Heart right ventricle (tissue), 16 donors: ENCODE measurements at places on chromosomes 11 and 22. TPM values are rescaled to one million over a fixed set of nuclear protein-coding genes. Genes with fewer than 3 reads are reported as not detected.

DNA sequence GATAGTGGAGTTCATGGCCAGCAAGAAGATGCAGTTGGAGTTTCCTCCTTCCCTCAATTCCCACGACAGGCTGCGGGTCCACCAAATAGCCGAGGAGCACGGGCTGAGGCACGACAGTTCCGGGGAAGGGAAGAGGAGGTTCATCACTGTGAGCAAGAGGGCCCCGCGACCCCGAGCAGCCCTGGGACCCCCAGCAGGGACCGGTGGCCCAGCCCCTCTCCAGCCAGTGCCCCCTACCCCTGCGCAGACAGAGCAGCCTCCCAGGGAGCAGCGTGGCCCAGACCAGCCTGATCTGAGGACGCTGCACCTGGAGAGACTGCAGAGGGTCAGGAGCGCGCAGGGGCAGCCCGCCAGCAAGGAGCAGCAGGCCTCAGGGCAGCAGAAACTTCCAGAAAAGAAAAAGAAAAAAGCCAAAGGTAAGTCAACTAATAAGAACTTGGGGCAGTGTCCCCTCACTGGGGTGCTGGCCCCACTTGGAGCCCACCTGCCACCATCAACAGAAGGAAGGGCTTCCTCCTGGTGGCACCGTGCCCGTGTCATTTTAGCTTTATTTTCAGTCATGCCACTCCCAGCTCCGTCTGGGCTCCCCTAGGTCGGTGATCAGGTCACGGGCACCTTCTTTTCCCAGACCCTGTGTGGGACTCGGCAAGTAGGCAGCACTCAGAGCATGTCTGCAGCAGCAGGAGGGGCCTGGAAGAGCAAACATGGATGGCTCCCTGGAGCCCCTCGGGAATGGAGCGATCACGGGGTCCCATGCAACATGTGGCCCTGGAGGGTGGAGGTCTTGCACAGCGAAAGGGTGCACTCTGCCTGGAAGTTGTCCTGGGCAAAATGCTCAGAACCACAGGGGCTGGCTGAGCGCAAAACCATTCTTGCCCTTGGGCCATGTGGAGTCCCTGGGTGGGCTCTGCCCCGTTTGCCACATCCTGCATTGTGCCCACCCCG, 33.3 kb downstream of the IGHMBP2 start:
- DNase-seq = no peak

CLCF1 gene
- 12.3 TPM for polyA plus RNA-seq

ABCG4 gene
- polyA plus RNA-seq = 0.17 TPM

CCND1 gene
- 30.4 TPM for polyA plus RNA-seq

GRCh38 chr11:2095542-2095941, 43.6 kb downstream of the IGF2 start:
- no peak for DNase-seq

TRIM49 gene
- not detected for polyA plus RNA-seq

OR5F1 gene
- polyA plus RNA-seq = not detected
